Activated CD4-positive, CD25-positive, alpha-beta regulatory T cell (primary cell): ENCODE measurements at places on chromosomes 11 and 22.

GRCh38 chr11:22459048-22459447 is 120.9 kb downstream of the SLC17A6 start:
- DNase-seq: no peak

DNA sequence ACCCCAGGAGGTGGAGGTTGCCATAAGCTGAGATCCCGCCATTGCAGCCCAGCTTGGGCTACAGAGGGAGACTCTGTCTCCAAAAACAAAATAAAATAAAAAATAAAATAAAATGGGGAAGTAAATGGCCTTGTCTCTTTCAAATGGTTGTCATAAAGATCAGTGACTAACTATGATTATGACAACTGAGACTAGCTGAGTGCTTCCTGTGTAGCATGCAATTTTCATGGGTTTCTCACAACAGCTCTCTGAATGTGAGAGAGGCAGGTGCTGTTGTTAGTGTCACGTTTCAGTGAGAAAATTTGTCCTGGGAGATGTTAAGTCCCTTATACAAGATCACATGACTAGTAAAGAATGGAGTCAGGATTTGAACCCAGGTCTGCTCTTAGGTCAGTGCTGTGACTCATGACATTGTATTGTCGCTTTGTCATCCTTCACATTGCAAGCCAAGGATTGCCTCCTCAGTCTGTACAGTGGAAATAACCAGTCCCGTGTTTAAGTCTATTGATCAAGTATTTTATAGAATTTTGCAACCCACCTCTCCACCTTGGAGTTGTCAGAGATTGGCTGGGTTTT is 163.3 kb upstream of the CCDC90B start:
- DNase-seq: no peak

DNA sequence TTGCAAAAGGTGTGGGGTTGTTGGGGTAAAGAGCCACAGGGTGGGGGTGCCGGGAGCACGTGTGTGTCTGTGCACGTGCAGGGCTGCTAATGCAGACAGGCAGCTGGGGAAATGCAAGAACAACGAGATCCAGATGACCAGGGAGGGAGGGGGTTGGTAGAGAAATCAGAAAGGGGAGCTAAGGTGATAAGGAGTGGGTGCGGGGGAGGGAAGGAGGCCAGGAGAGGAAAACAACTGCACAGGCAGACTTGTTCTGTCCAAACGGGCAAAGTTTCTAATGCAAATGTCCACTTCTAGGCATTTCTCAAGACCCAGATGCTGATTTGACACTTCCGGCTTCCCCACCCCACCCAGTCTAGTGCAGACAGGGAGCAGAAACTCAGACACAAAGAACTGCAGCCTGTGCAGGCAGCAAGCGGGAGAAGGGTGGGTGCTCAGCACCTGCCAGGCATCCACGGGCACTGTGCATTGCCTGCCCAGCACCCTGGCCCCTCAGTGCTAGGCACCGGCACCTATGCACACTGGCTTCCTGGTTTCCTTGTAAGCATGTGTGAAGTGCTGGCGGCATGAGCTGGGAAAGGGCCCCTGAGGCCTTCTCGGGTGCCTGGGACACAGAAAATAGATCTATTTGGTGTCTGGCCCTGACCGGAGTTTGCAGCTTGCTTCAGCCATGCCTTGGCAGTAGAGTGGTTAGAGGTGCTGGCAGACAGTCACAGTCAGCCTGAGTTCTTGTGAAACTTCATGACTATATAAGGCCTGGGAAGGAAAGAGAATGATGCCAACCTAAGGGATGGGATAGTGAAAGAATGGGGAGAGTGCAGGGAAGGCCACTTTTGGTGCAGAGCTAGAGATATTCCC is 220.1 kb upstream of the SORL1-AS1 start:
- no peak for DNase-seq

GRCh38 chr11:72223615-72224563 is 678 bp upstream of the INPPL1 start:
- no peak for DNase-seq

GRCh38 chr11:132058211-132058772 is 687.9 kb downstream of the NTM start:
- DNase-seq: no peak

DNA sequence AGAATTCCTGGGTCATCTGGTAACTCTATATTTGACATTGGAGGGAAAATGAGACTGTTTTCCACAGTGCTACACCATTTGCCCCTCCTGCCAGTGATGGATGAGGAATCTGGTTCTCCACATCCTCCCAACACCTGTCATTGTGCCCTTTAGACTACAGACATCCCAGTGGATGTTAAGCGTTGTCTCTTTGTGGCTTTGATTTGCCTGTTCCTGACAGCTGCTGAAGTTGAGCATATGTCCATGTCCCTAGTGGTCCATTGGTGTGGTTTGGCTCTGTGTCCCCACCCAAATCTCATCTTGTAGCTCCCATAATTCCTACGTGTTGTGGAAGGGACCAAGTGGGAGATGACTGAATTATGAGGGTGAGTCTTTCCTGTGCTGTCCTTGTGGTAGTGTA is 88.5 kb downstream of the BRD1 start:
- no peak for DNase-seq

DNA sequence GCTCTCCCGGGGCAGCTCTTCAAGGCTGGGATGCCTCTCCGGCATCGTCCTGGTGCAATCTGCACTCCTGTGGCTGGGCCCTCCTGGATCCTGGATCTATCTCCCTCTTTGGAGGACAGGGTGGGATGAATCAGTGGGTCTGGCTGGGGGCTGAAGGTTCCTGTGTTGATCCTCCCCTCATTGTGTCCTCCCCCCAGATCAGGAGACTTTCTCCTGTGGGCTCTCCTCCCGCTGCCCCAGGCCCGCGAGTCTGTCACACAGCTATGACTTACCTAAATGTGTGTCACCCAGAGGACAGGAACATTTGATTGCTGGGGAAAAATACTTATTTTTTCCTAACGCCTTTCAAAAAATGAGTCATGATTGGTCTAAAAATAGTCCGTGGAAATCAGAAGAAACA is 106.8 kb upstream of the NECTIN1 start:
- no peak for DNase-seq

- DNase-seq: no peak
Observed at GRCh38 chr11:114315749-114316368, 19.7 kb downstream of the NNMT start.

- DNase-seq: no peak
Observed at GRCh38 chr11:128498721-128499245, 88.6 kb downstream of the ETS1 start.

- no peak for DNase-seq
Observed at GRCh38 chr22:50253046-50253915, 2.2 kb upstream of the HDAC10 start.

DNA sequence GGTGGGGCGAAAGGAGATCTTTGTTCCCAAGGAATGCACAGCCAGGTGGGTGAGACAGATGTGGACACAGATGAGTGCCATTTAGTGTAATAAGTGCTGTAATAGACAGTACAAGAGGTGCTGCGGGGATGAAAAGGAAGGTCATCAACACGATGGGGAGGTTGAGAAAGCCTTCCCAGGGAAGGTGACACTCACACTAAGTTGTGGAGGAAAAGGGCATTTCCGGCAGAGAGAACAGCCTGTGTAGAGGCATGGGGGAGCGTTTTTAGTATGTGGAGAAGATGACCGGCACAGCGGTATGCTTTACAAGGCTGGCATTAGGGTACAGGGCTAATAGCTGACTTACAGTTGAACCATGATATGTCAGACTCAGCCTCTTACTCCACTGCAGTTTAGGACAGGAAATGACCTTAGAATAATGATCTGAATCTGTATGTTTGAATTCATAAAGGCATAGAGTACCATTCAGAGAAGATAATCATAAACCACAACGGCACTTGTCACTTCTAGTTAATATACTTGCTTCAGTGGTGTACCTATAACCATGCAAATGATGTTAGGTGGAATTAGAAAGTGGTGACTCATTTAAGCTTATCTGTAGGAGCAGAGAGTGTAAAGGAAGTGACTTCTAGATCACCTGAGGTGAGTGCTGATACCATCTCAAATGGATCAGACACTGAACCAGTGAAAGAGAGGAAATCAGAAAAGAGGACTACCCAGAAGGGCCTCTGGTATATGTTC is 60.6 kb downstream of the FAM83F start:
- no peak for DNase-seq

DNA sequence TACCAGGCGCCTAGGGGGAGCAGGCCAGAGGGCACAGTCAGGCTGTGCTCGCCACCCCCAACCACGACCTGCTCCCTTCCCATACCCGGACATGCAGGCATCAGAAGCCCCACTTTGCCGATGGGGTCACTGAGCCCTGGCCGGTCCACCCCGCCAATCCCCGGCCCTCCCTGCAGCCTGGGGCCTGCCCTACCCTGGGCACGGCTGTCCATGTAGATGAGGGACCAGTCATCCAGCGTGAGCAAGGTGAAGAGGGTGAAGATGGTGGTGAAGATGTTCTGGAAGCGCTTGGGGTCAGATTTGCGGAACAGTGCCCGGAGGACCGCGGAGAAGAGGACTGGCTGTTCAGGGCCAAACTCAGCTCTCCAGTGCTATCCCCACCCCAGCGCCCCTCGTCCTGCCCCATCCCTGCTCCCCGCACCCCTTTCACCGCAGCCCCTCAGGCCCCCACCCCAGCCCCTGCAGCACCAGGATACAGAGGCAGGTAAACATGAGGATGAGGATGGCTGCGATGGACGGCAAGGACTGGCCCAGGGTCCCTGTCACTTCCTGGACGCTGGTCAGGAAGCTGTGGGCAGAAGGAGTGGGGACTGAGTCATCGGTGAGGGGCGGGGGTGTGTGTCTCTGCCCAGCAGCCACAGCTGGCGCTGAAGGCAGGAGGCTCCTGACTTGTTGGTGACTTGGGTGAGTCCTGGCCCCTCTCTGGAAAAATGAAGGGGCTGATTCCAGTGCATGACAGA is 5.5 kb downstream of the CATSPER1 start:
- no peak for DNase-seq

DNA sequence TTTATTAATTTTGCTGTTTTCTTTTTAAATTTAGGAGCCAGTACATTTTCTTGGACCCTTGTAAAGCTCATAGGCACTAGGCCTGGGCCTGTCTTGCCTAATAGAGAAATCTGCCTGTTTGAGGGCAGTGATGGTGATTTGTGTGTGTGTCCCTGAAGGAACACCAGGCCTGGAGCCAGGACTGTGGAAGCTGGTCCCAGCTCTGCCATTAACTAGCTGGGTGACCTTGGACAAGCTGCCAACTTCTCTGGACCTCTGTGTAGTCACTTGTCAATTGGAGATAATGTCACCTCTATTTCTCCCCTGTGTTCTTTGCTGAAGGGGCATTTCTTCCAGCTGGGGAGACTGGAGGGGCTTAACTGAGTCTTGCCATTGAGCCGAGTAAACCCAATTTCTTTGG is 16.0 kb upstream of the FTH1 start:
- DNase-seq: no peak

DNA sequence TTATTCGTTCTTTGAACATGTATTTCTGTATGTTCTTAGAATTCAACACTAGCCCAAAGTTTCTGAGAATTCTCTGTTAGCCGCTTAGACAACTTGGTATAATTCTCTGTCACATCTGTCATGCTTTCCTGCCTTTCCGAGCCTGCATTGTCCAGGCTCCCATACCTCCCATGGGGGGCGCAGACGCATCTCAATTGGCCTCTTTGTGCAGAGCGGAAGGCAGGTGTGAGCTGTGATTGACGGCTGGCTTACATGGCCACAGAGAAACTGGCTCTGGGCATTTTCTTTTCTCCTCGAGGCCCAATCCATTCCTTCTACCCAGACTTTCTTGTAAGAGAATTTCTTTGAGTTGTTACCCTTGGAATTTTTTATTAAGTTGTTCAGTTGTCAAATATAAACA is 132.7 kb upstream of the SESN3 start:
- DNase-seq: no peak

DNA sequence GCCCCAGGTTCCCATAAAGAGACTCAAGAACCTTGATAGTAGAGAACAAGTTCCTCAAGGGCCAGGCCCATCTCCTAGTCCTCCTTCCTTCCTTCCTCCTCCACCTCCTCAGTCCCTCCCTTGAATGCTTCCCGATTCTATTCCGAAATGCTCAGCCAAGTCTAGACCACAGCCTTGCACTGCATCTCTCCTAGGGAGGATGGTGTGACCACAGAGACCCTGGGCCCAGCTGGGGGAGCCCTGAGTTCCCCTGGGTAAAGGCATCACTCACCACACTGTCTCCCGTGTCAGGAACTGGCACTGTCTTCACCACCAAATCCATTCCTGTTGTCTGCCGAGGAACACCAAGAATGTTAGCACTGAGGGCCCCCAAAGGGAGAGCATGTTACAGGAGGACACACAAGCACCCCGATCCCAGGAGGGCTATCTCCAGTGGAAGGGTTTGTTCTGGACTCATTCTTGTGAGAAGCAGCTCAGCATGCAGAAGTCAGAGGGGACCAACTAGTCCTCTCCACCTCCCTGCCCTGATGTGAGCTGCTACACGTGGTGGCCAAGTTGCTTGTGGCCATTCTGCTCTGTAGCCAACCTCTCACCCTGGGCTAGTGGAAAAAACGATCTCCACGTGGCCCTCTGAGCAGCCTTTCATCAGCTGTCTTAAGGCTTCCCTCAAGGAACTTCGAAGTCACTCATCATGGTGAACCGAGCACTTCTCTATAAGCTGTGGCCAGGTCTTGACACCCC is 8.7 kb downstream of the IFT27 start:
- DNase-seq: no peak

DNA sequence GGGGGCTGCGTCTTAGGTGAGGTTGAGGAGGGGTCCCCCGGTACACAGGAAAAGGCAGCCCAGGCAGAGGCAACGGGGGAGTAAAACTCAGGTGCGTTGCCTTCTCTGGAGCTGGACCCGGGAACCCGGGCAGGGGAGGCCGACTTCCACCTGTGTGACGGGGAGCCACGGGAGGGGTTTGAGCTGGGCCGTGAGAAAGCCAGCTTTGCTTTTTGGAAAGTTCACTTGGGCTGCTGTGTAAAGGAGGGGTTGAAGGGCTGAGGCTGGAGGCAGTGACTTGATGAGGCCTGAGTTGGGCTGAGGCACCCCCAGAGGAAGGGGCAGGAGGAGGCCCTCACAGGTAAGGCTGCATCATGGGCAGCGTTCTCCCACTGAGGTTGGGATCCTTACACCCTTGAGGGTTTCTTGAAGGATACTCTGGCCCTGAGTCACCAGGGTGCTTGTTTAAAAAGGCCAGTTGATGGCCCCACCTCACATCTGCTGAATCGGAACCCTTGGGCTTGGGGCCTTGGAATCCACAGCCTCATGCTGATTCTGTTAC is 47.2 kb downstream of the CHRDL2 start:
- DNase-seq: no peak

- no peak for DNase-seq
Observed at GRCh38 chr22:19981171-19981960, 35.3 kb downstream of the ARVCF start.

DNA sequence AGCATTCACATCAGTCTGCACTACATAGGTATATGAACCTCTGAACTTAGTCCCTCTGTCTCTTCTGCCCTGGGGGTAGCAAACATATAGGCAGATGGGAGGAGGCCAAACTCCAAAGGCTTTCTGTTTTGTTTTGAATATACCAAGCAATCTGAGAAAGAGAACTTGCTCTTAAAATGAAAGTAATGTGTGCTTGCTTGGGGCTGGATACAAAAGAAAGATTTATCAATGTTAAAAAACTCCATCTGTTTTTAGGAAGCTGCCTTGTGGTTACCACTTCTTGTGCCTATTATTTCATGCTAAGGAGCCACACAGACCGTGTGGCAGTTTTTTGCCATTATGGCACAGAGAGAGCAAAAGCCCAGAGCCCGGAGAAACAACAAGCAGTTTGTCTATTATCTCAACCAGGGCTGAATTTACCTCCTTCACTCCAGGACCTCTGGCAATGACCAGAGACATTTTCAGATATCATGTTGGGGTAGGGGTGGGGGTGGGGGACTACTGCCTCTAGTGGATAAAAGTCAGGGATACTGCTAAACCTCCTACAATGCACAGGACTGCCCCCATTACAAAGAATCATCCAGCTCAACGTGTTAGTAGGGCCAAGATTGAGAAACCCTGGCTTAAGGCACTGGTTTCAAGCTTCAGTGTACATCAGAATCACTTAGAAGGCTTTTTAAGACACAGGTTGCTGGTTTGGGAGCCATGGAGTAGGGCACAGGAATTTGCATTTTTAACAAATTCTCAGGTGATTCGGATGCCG is 124.2 kb downstream of the APIP start:
- no peak for DNase-seq
